ENCODE measurements at places on chromosomes 5 and 9.

GRCh38 chr9:87672586-87672985, 53.3 kb upstream of the CTSL start:
- no peak for DNase-seq

DNA sequence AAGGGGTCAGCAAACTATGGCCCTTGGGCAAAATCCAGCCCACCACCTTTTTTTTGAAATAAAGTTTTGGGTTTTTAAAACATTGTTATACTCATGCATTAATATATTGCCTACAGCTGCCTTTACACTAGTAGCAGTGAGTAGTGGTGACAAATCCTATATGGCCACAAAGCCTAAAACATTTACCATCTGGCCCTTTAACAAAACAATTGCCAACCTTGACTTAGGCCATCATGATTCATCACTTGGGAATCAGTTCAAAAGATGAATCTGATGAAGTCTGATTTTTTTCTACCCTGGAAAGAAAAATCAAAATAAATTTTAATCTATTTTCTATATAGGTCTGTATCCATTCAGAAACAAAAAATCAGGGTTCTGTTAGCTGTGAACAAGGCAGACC, 484.9 kb downstream of the BNC2 start:
- DNase-seq: no peak

GRCh38 chr5:142834504-142834903, 64.3 kb downstream of the ARHGAP26 start:
- DNase-seq: no peak

GRCh38 chr5:14594378-14595074, 12.9 kb downstream of the OTULINL start:
- DNase-seq: no peak

- DNase-seq: no peak
Observed at GRCh38 chr5:53366245-53366644, 114.2 kb upstream of the FST start.

DNA sequence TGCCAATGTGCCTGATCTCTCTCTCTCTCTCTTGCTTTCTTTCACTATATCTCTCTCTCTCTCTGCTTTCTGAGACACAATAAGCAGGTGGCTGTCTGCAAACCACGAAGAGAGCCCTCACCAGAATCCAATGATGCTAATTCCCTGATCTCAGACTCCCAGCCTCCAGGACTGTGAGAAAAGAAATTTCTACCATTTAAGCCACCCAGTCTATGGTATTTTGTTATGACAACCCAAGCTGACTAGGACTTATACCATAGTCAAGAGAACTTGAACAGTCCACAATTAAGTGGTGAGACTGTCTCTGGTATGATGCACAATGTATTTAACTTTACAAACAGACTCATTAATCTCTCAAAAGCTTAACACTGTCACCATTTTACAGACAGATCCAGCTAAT, 67.0 kb downstream of the NFIB start:
- DNase-seq: no peak

- no peak for DNase-seq
Observed at GRCh38 chr9:100222674-100223073, 123.6 kb downstream of the INVS start.

DNA sequence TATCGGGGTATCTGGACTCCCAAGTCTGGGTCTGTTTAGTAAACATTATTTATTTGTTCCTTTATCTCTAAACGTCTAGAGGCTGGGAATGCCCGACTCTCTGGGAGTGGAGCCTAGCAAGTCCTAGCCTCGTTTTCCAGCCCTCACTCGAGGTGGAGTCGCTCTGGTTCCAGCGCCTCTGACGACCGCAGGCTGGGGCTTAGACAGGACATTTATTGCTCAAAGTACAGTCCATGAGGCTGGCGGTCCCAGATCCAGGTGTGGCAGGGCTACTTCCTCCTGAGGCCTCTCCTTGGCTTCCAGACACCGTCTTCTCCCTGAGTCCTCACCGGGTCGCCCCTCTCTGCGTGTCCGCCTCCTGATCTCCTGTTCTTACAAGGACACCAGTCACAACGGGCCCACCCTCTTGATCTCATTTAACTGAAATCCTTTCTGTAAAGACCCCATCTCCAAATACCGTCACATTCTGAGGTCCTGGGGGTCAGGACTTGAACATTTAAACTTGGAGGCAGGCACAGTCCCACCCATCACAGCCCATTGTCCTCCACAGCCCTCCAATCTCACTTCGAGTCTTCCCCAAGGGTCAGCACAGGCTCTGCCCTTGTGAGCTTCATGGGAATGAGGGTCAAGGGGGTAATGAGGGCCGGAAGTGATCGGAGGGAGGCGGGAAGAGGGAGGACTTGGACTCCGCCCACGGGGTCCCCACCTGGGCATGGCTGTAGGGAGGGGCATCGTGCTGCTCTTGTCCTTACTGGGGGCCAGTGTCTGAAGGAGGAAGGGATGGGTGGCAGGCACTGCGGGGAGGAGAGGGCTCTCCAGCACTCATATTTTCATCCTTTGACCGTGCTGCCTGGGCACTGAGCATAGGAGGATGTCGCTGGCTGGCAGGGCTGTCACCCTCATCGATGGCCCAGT, 12.2 kb upstream of the CLPTM1L start:
- DNase-seq: no peak

Measured in NCI-H1092 (cell line).